Keratinocyte (primary cell): ENCODE measurements at places on chromosomes 2 and 18.

GRCh38 chr2:204315236-204315662 lies 230.0 kb upstream of the PARD3B start:
- no peak for DNase-seq

GRCh38 chr2:159828738-159829137 lies 30.7 kb upstream of the CD302 start:
- DNase-seq: no peak

- no peak for DNase-seq
Measured at GRCh38 chr2:223784221-223784772, 53.1 kb downstream of the AP1S3 start.

GRCh38 chr2:156663757-156664409 lies 227.7 kb downstream of the GPD2 start:
- no peak for DNase-seq

GRCh38 chr2:121830809-121831208 lies 75.4 kb downstream of the TSN start:
- no peak for DNase-seq

DNA sequence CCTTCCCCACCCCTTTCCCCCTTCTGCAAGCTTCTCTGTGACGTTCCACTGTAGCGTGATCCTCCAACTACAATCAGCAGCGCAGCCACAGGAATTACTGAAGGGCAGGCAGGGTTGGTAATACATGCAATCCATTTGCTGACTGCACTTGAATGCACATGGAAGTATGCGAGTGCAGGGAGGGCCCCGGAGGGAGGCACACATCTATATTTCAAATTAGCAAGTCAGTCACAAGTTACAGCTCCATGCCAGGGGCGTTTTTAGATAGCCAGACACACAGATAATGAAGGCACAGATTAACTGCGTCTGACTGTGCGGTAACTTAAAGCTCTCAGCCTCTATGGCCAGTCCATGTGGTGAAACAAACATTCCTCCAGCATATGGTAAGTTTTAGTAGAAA lies 209.2 kb upstream of the GATA6 start:
- DNase-seq: no peak

GRCh38 chr2:152466980-152467676 lies 132.2 kb downstream of the FMNL2 start:
- DNase-seq: no peak

GRCh38 chr2:223319601-223320000 lies 267.6 kb downstream of the KCNE4 start:
- no peak for DNase-seq

GRCh38 chr2:113227698-113228097 lies 51.0 kb downstream of the PAX8 start:
- no peak for DNase-seq

GRCh38 chr2:1556776-1557466 lies 143.7 kb downstream of the TPO start:
- no peak for DNase-seq

DNA sequence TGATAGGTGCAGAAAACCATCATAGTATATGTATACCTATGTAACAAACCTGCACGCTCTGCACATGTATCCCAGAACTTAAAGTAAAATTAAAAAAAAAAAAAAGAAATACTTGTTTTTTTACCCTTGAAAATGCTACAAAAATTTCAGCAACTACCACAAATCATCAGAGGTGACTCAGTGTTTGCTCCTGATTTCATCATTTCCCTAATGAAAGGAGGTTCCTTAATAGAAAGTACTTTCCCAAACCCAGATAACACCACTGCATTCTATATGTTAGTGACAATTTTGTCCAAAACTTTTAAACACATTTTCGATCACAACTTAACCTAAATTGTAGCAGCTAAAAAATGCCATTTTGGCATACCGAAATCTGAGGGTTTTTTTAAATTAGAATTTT lies 163.3 kb downstream of the SLC39A10 start:
- no peak for DNase-seq

DNA sequence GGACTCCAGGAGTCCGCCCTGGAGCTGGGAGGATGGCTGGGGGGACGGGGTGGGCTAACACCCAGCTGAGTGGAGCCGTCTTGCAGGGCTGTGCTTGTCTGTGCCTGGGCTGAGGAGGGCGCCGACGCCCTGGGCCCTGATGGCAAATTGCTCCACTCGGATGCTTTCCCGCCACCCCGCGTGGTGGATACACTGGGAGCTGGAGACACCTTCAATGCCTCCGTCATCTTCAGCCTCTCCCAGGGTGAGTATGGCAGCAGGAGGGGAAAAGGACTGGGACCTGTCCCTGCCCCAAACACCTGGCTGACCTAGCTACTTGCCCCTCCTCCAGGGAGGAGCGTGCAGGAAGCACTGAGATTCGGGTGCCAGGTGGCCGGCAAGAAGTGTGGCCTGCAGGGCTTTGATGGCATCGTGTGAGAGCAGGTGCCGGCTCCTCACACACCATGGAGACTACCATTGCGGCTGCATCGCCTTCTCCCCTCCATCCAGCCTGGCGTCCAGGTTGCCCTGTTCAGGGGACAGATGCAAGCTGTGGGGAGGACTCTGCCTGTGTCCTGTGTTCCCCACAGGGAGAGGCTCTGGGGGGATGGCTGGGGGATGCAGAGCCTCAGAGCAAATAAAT lies 12.9 kb downstream of the KHK start:
- DNase-seq: no peak

GRCh38 chr18:52682260-52682659 lies 342.3 kb downstream of the DCC start:
- no peak for DNase-seq

- no peak for DNase-seq
Measured at GRCh38 chr2:144048631-144049060, 471.3 kb downstream of the ZEB2 start.

DNA sequence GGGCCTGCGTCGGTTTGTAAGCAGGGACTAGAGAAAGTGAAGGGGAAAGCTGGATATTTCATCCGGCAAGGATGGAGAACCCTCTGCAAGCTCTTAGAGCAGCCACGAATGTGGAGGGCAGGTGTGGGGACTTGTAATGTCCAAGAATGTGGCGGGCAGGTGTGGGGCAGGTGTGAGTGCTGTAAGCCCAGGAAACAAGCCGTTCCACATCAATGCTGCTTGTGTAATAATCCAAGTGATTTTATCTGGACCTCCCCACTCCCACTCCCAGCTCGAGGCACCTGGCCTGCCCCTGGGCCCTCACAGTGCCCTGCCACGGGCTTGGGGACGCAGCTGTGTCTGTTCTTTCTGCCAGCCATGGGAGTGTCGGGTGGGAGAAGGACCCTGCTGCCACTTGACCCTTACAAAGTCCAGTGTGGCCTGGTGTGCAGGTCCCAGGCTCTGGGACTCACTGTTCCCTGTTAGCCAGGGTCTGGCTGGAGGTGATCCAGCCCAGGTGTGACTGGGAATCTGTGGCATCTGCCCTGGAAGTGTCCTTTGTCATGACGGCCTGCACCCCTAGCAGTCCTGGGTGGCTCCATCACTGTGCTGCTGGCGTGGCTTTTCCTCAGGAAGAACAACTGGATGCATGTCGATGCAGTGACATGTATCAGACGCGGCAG lies 42.8 kb downstream of the SOX11 start:
- no peak for DNase-seq

- no peak for DNase-seq
Measured at GRCh38 chr18:12288403-12288755, 19.7 kb upstream of the TUBB6 start.

- no peak for DNase-seq
Measured at GRCh38 chr2:102185347-102185746, 1.5 kb upstream of the IL1RL2 start.

DNA sequence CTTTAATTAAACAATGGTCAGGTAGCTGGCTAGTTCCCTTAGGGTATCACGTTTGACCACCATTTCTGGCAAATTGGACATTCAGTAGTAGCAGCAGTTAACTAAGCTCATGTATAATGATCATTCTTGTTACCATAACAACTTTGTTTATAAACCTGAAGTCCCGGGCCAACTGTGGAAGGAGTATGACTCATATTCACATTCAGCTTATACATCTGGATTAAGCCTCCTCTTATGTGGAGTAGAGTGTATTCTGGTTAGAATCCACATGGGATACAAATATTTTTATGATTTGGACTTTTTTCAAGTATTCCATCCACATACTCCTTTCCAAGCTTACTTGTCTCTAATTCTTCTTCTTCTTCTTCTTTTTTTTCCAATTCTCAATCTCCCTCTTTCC lies 70.3 kb upstream of the ZSWIM2 start:
- no peak for DNase-seq

- no peak for DNase-seq
Measured at GRCh38 chr2:127379712-127380355, 7.9 kb downstream of the MAP3K2 start.

DNA sequence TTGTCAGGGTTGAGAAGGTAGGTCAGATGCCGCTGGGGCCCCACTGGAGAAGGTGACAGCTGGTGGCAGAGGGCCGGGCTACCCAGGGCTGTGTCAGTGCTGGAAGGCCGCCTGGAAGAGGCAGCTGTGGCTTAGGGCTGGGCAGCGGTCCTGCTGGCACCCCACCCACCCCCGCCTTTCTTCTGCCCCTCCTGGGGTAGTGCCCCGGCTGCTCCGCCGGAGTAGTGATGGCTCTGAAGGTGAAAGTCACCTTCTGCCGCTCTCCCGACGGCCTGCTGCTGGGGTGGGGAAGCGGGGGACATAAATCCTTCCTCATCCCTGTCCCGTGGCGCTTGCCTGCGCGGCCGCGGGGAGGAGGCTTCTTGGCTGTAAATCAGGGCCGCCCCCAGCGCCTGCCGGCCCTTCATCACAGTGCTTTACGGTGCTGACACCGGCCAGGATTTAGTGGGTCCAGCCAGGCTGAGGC lies 332.2 kb downstream of the DYSF start:
- DNase-seq: no peak

DNA sequence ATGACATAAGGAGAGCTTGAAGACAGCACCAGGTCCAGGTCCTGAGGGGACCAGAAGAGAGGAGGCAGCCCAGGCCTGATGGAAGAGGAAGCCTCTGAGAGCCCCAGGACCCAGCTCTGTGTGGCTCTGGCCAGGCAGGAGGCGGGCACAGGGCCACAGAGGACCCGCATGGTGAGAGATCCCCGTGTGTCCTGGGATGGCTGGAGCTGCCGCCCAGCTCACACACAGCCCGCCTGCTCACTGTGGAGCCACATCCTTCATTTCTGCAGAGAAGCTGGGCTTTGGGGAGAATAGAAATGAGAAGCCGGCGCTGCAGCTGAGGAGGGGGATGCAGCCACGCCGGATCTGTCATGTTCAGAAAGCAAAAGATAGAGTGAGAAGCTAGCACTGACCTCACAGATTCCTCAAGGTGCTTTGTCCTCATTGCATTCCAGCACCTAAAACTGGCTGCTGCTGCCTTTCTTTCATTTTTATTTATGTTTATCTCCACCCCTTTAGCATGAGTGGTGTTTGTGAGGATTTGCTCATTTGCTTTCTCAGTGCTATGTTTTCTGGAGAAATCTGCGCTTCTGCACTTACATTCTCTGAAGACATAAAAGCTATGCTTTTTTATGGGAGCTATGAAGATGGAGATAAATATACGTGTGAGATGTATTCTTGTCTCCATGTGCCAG lies 307.6 kb upstream of the MYT1L start:
- DNase-seq: no peak

GRCh38 chr18:69838620-69839411 lies 108.9 kb downstream of the CD226 start:
- DNase-seq: no peak

- DNase-seq: no peak
Measured at GRCh38 chr2:85851253-85852151, 37.3 kb downstream of the ST3GAL5 start.

- no peak for DNase-seq
Measured at GRCh38 chr2:148039783-148040182, 18.9 kb downstream of the MBD5 start.

GRCh38 chr18:58257461-58257860 lies 213.4 kb downstream of the NEDD4L start:
- DNase-seq: no peak

DNA sequence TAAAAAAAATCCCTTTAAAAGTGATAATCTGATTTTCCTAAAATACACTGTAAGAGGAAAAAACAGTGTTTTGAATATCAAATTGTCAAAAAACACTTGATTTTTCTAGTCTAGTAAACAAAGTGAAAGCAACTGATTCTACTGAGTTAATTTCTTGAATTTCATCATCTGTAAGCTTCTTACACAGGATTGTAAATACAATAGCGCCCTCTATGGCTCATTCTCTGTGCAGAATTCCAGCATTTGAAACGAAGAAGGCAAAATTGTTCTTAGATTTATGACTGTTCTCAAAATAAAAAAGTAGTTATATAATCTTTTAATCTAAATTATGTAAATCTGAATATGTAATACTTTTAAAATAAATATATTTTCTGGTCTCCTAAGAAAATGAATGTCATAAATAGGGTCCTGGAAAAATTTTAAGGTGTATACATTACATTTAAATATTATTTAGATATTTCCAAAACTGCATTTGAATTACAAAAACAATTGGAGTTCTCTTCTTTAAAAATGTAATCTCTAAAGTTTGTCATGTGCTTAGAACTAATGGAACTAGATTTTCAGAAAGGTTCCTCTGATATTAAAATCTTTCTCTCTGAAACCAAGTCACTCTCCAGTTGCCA lies 176.9 kb upstream of the MC4R start:
- DNase-seq: peak; percentile 53

DNA sequence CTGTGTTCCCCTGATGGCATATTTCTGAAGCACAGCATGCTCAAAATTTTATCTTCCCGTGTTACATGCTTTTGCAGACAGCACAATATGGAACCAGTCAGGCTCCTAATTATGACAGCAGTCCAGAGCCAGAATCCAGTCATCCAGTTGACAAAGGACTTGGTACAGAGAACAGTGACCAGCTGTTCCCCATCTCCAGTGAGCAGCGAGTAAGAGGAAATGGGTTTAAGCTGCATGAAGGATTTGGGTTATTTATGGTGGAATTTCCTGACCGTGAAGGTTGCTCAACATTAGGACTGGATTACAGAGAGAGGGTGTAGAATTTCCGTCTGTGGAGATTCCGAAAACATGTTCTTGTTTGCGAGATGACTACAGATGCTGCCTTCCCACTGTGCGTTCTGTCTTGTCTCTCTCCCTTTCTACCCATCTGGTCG lies 24.4 kb downstream of the SGPP2 start:
- no peak for DNase-seq
